ENCODE measurements at places on chromosomes 6 and 20.

GRCh38 chr6:73290435-73290834 lies 27.4 kb upstream of the KHDC1 start:
- DNase-seq, result no peak

GRCh38 chr6:4412488-4412887 lies 277.1 kb upstream of the ECI2 start:
- no peak for DNase-seq

DNA sequence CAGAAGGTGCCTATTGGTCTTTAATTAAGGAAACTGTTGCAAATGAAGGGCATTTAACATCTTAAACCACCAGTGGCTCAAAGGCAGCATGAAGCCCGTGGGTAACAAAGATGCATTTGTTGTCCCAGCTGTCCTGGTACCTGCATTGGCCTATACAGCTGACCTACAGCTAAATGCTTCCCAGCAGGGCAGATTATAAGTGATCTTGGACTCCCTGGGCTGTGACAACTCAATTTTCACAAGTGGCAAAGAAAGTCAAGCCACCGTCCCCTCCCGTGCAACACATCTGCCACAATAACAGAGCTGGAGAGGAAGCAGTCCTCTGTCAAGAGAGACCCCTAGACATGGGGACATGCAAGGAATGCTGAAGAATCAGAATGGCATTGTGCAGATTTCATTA lies 31.5 kb upstream of the EDN3 start:
- no peak for DNase-seq

GRCh38 chr6:106173124-106173879 lies 87.2 kb downstream of the PRDM1 start:
- no peak for DNase-seq

GRCh38 chr6:66396549-66396948 lies 689.5 kb upstream of the EYS start:
- no peak for DNase-seq

- no peak for DNase-seq
These were observed 14.0 kb downstream of the MUCL3 start for GRCh38 chr6:30954631-30955366.

- DNase-seq, result peak; percentile 83
These were observed 16.6 kb downstream of the POM121L2 start for GRCh38 chr6:27295301-27296079.

DNA sequence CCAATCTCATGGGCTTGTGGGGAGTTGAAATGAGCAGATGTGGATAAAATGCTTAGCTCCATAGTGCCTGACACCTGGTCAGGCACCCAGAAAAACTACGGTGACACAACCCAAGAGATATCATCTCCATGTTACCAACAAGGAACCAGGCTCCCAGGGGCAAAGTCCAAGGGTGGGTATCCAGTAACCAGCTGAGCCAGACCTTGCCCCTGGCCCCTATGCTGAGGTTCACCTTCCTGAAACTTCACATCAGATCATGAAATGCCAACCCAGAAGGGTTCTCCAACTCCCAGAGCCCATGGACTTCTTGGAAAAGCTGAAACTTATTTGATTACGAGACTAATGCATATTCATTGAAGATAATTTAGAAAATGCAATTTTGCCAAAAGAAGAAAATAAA lies 141.8 kb upstream of the KCNG1 start:
- no peak for DNase-seq

DNA sequence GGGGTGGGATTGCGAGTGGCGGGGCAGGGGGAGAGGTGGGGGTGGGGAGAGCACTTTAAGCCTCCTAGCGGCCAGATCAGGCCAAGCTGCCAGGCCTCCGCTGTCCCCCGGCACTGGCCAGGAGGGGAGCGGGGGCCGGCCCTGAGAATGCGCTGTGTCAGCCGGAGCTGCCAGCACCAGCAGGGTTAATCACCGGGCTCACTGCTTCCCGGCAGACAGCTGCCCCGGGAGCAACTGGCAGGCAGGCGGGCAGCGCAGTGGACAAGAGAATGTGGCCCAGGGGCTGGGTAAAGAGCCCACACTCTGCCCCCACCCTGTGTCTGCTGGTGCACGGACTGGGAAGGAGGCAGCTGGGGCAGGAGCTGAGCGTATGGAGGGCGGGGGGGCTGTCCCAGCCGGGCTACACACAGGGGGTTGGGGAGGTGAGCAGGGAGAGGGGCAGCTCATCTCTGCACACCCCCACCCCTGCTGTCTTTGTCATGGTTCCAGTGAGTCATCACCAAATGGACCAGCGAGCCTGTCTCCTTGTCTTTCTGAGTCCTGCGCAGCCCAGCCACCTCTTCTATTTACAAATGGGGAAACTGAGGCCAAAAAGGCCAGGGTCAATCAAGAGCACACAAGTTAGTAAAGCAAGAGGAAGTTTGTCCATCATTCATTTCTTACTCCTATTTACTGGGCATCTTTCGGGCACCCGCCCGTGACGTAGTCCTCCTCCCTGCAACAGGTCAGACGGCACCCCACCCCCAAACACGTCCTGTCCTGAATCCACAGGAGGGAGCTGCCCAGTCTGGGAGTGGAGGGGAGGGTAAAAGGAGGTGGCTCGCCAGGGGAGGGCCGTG lies 2.1 kb upstream of the LAMA5 start:
- DNase-seq, result no peak

DNA sequence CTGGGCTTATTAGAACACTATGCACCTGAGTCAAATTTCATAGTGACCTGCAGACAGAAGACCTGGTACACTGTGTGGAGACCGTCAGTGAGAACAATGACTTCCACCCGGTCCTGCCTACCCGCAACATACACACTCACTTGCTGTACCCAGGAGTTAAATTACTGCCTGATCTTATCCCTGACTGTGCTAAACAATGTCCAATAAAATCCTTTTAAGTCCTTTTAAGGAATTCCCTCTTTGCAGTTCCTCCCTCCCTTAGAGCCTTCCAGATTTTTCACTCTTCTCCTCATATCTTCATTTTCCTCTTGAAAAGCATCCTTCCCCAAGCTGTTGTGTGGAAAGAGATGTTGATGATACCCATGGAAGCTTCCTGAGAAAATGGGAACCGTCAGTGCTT lies 3.4 kb upstream of the KCNG1 start:
- DNase-seq, result no peak

DNA sequence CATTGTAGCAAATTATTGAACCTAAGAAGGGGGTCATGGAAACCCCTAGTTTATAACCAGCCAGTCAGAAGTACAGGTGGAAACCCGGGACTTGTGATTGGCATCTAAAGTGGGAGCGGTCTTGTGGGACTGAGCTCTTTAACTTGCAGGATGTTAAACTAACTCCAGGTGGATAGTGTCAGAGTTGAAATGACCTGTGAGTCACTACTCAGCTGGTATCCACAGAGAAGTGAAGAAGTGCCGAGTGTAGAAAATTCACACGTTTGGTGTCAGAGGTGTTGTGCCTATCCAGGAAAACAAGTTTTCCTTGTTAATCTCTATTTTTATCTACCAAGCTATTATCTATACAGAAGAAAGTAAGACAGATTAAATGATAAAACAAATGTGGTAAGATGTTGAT lies 179.7 kb downstream of the ADGRG6 start:
- DNase-seq, result no peak

GRCh38 chr20:56004611-56005388 lies 519 bp downstream of the CBLN4 start:
- no peak for DNase-seq

- no peak for DNase-seq
These were observed 1420.0 kb upstream of the EYS start for GRCh38 chr6:67127041-67127440.

GRCh38 chr20:52996658-52997057 lies 24.5 kb downstream of the TSHZ2 start:
- DNase-seq, result no peak

- DNase-seq, result no peak
These were observed 261.2 kb upstream of the MARCKS start for GRCh38 chr6:113595911-113596376.

- no peak for DNase-seq
These were observed 60.6 kb upstream of the CHD6 start for GRCh38 chr20:41678799-41679198.

- DNase-seq, result peak; percentile 20
These were observed 32.0 kb upstream of the POPDC3 start for GRCh38 chr6:105211831-105212230.

Data from LoVo (cell line).